ENCODE measurements at places on chromosomes 6 and 20.

DNA sequence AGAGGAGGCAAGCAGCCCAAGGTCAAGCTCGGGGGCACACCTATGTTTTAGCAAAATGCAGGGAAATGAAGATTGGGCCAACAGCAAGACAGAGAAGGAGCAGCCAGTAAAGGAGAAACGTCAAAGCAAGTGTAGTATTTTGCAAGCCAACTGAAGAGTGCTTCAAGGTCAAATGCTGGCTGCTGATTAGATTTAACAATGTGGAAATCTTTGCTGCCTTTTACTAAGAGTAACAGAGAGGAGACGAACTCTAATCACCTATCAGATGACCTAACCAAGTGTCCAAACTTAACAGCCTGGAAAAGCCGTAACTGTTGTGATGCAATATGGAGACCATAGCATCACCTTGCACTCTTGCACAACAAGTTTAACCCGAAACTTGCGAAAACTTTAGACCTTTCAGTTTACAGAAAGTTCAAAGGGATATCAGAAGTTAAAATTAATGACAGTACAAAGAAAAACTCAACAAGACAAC is 30.4 kb downstream of the AKIRIN2 start:
- DNase-seq = no peak

DNA sequence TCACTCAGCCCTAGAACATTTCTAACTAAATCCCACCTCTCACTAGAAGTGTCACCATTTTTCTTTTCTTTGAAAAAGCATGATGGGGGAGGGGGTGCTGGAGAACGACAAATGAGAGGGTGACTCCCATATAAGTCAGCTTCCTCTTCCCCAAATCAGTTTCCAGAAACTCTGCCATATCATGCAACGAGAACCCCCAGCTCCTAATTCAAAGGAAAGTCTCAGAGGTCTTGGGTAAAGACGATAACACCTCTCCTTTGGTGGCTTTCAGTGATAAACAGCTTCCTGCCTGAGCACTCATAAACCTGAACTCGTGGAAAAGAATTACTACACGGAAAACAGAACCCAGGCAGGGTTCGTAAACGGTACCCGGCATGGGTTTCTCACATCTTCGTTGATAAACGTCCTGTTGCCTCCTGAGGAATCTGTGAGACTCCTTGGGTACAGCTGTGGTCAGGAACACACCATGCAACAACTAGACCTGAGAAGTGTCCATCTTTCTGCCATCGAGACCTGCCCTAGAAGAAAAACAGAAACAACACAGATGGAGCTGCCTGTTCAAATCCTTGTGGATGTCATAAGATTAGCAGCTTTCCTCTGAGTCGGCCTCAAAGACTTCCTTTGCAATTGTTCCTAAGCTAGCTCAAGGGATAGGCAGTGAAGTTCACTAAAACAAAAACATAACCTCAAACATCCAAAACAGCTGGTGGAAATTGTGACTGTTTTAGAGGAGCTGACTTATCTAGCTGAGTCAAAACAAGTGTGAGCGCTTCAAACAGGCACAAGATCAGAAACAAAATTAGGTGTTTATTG is 185.8 kb upstream of the PRDM1 start:
- DNase-seq = no peak

DNA sequence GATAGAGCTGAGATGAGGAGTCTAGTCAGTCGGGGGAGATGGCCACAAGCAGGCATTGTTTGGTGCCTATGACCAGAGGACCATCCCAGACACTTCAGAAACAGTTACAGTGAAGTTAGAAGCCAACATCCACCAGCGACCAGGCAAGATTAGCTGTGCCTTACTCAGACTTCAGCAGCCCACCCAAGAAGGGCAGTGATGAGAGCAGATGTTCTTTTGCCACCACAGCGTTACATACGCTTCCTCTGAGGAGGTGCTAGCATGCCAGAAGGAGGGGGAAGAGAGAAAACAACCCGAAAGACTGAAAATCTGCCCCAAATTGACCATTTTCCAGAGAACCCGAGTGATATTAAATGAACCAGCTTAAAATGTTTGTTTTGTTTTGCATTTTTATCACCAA is 186.8 kb downstream of the PRL start:
- DNase-seq = no peak

- DNase-seq = no peak
These were observed 230.3 kb downstream of the TFAP2A start for GRCh38 chr6:10184371-10185227.

GRCh38 chr6:44333942-44334341 is 8.5 kb upstream of the SPATS1 start:
- DNase-seq = no peak

DNA sequence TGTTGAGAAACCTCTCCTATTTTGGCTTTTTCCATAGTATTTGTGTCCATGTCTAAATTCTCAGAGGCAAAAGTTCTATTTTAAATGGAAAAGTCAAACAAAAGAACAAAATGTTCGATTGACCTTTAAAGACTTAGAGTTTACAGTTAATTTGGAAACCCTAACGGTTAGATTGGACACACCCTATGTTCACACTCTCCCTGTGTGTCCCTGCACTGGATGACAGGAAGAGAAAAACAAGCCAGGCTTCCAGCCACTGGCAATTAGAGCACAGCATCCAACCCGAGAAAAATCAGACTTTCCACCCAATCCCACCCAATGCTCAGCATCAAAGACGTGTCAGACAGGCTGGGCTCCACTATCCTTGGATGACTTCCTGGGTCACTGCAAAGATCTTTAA is 241.3 kb downstream of the TBXT start:
- no peak for DNase-seq

- no peak for DNase-seq
These were observed 36.1 kb downstream of the BICRAL start for GRCh38 chr6:42817907-42818306.

DNA sequence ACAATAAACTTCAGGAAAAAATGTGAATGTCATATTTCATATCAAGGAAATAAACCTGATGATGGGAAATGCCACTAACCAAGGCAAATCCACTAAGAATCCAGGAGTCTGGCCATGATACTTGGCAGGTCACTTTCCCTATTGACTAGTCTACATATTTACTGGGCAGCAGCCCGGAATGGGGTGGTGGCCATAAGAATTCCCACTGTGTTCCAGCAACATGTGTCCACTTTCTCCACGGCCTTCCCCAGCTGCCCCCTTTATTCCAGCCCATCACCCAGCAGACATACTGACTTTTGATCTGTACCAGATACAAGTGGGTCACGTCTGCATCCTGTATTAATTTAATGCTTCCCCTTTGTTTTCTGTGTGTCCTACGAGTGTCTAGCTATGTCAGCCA is 234.5 kb upstream of the PRDM1 start:
- no peak for DNase-seq

DNA sequence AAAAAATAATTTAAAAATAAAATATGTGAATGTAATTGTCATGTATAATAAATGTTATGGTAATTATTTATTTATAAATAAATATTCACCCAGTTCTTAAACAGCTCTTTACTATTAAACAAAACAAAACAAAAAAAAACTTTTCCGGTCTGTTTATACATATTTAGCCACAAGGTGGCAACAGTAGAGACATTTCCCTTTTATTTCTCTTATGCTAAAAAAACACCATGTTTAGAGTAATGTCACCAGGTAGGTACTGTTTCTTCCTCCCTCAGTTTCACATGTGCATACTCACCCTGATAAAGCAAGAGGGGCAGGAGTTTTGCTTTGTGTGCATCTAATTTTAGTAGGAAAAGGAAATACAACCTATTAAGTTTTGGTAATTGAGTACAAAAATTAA is 610.4 kb upstream of the IMPG1 start:
- DNase-seq = peak; percentile 0

GRCh38 chr6:118750143-118750542 is 98.8 kb upstream of the CEP85L start:
- no peak for DNase-seq

DNA sequence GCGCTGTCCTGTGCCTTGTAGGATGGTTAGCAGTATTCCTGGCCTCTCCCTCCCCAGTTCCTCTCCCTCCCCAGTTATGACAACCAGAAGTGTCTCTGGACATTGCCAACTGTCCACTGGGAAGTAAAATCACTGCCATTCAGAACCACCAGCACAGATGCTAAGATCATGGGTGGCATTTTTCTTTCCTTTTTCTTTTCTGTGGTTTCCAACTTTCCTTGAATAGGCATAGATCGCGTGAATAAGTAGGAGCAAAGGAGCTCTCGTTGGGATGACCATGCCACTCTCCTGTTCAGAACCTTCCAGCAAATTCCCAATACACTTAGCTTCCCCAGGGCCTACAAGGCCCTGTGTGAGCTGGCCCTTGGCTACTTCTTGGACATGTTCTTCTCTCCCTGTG is 59.0 kb downstream of the EYA2 start:
- DNase-seq = no peak

DNA sequence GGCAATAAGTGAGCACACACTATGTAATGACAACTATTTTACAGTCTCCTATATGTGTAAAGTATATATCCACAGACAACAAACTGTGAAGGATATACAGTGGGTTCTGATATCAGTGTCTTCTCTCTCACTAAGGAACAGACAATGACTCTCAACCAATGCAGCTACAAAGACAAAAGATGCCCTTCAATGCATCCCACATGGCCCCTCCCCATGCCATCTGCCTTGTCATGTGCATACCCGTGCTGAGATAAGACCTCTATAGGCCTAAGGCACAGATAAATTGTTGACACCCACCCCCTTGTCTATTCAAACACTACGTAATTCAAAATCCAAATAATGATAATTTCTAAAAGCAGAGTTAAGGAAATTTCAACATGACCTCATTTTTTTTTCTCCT is 1123.5 kb upstream of the MAP3K7 start:
- DNase-seq = no peak

- no peak for DNase-seq
These were observed 13.8 kb downstream of the UCKL1 start for GRCh38 chr20:63942250-63942951.

GRCh38 chr6:14075095-14075503 is 42.5 kb upstream of the CD83 start:
- no peak for DNase-seq

DNA sequence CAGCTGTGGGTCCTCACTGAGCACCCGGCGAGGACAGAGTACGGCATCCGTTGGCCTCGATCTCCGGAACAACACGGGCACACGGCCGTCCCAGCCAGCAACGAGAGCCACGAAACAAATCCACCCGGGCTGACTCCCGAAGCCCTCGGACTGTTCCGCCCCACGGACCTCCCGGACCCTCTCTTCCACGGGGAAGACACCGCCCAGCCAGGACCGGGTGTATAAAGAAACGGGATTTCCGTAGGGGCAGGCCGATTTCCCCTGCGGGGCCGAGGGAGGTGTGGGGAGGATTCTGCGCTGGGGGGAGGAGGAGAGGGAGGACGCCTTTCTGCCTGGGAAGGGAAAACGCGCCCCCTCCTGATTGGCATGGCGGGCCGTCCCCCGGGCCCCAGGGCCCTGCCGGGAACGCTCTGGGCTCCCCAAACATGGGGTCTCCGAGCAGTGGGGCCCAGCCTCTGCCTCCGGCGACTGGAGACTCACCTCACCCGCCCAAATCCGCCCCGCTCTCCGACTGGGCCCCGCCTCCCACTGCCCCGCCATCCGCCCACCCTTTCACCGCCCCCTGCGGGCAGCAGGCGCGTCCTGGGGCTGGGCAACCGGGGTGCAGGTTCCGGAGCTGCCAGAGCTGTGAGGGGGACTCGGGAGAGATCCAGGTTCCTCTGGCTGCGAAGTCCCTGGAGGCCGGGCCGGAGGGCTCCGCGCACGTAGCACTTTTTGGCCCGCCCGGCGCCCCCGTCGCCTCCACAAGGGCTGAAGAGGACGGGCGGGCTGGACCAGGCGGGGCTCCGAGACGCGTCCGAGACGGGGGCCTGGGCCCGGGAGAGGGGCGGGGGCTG is 679 bp upstream of the PPDPF start:
- peak; percentile 44 for DNase-seq

Data from NCI-H1105 treated with DMSO at 0.1 percent for 48 hours (cell line).